T follicular helper cell (primary cell): ENCODE measurements at places on chromosomes 16 and 17.

GRCh38 chr16:31000671-31001382 is 9.6 kb downstream of the STX1B start:
- DNase-seq, result no peak

- DNase-seq, result no peak
Measured at GRCh38 chr17:77377710-77378235, 237.0 kb downstream of the SEC14L1 start.

GRCh38 chr16:62711797-62712196 is 675.6 kb upstream of the CDH8 start:
- no peak for DNase-seq

- no peak for DNase-seq
Measured at GRCh38 chr17:74192950-74193781, 10.3 kb upstream of the RPL38 start.
